ENCODE measurements at places on chromosomes 5 and 9. TPM values are rescaled to one million over a fixed set of nuclear protein-coding genes. Genes with fewer than 3 reads are reported as not detected.

FGF1 gene
- total RNA-seq, result 4.0 TPM

ADAMTS12 gene
- total RNA-seq, result 0.10 TPM

ADCY2 gene
- 0.35 TPM for total RNA-seq

GABRP gene
- total RNA-seq, result not detected

SLC9A3 gene
- total RNA-seq, result 5.5 TPM

CREBRF gene
- total RNA-seq, result 3.6 TPM

RBM18 gene
- total RNA-seq, result 12.7 TPM

SPATA31D3 gene
- total RNA-seq, result 0.07 TPM

CCDC183 gene
- total RNA-seq, result not detected

HTR4 gene
- not detected for total RNA-seq

PCDHGB1 gene
- 1.4 TPM for total RNA-seq

ROR2 gene
- total RNA-seq, result 0.03 TPM

PDE8B gene
- total RNA-seq, result 0.82 TPM

SAXO1 gene
- not detected for total RNA-seq

Measured in HT1080 (cell line).